Left renal pelvis (tissue), 4 donors: ENCODE measurements at places on chromosomes 6 and 20. TPM values are rescaled to one million over a fixed set of nuclear protein-coding genes. Genes with fewer than 3 reads are reported as not detected.
A peak's percentile ranks its signal among the peaks of the same experiment; 100 is the strongest.

The MEI4 gene
- 0.49 TPM for polyA plus RNA-seq

The DSE gene
- 39.7 TPM for polyA plus RNA-seq

The PNLDC1 gene
- 0.12 TPM for polyA plus RNA-seq

The SYCP2 gene
- polyA plus RNA-seq: 4.1 TPM

The CSNK2B gene
- 243 TPM for polyA plus RNA-seq

The WFDC2 gene
- 179 TPM for polyA plus RNA-seq

The SMLR1 gene
- 0.83 TPM for polyA plus RNA-seq

The OPN5 gene
- polyA plus RNA-seq: 0.04 TPM

The LY86 gene
- 1.9 TPM for polyA plus RNA-seq

The TULP1 gene
- polyA plus RNA-seq: 3.0 TPM

The ABHD16B gene
- polyA plus RNA-seq: not detected

The NR2E1 gene
- polyA plus RNA-seq: not detected

The IL17F gene
- polyA plus RNA-seq: not detected

The SLC22A3 gene
- 6.8 TPM for polyA plus RNA-seq

The ASIP gene
- polyA plus RNA-seq: not detected

- DNase-seq: no peak
Measured at GRCh38 chr6:136745300-136745699, 47.0 kb downstream of the MAP3K5 start.

DNA sequence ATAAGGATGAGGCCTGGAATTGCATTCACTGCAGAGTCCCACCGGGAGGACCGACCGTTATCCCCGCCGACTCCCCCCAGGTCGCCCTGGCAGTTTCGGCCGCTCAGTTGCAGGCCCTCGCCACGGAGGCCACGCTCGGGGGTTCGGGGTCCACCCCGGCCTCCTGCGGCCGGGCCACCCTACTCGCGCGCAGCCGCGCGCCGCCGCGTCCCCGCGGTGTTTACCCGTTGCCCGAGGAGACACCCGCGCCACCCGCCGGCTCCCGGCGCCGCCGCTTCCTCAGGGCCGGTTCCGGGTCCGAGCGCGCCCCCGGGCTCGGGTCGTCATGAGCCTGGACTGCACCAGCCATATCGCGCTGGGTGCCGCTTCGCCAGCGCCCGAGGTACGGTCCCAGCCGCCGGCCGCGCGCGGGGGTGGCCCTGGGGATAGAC is at the start of gene CCDC170:
Gene CCDC170 (plus strand): TSS at position 214 of the 431 bp plus-strand sequence. CDS start 112 bp downstream, at position 326.
- peak; percentile 44 for DNase-seq

- no peak for DNase-seq
Measured at GRCh38 chr6:20722455-20722854, 188.2 kb downstream of the CDKAL1 start.

- DNase-seq: no peak
Measured at GRCh38 chr20:43515628-43516027, 8.1 kb downstream of the L3MBTL1 start.

GRCh38 chr20:34324541-34324940 is 21.4 kb upstream of the AHCY start:
- no peak for DNase-seq

GRCh38 chr6:145350928-145351327 is 384.4 kb downstream of the EPM2A start:
- DNase-seq: no peak

GRCh38 chr6:11328613-11329247 is 96.3 kb upstream of the NEDD9 start:
- no peak for DNase-seq

DNA sequence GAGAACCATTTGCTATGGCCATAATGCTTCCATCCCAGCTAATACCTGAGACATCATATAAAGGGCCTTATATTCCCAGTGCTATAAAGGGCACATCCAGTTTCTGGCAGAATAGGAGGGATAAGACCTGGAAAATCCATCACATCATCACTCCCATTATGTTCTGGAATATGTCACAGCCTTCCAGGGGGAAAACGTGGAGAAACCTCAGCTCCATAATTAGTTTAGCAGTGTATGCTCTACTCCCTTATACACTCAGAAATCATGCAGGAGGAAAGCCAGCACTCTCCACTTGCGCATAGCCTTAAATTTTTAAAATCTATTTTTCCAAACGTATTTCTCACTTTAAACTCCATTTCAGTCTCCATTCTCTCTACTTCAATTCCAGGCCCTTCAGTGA is 140.9 kb downstream of the ADGB start:
- no peak for DNase-seq

- DNase-seq: no peak
Measured at GRCh38 chr6:69098910-69099309, 463.8 kb downstream of the ADGRB3 start.

DNA sequence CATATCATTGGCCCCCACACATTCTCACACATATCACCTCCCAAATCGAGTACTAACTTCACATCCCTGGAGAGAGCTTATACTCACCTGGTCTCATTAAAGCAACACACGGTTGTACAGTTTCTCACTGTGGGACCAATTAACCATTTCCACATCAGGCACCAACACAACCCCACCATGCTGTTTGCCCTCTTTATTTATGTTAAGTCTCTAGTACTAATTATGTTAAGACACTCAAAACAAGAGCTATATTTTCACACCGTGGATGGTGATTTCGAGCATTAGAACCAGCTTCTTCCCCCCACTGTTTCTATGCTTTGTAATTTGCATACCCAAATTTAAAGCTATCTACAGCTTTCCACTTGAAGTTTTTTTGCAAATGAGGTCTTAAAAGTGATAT is 6.3 kb downstream of the SCML4 start:
- no peak for DNase-seq

GRCh38 chr6:53671111-53671510 is 5.6 kb upstream of the KLHL31 start:
- DNase-seq: no peak

- DNase-seq: no peak
Measured at GRCh38 chr6:55584654-55585354, 5.8 kb upstream of the HMGCLL1 start.

GRCh38 chr6:4777394-4777935 is 1.3 kb downstream of the CDYL start:
- DNase-seq: no peak

- DNase-seq: no peak
Measured at GRCh38 chr20:17965042-17965697, 3.4 kb downstream of the SNX5 start.

- no peak for DNase-seq
Measured at GRCh38 chr20:41147767-41148191, 10.4 kb downstream of the PLCG1 start.

DNA sequence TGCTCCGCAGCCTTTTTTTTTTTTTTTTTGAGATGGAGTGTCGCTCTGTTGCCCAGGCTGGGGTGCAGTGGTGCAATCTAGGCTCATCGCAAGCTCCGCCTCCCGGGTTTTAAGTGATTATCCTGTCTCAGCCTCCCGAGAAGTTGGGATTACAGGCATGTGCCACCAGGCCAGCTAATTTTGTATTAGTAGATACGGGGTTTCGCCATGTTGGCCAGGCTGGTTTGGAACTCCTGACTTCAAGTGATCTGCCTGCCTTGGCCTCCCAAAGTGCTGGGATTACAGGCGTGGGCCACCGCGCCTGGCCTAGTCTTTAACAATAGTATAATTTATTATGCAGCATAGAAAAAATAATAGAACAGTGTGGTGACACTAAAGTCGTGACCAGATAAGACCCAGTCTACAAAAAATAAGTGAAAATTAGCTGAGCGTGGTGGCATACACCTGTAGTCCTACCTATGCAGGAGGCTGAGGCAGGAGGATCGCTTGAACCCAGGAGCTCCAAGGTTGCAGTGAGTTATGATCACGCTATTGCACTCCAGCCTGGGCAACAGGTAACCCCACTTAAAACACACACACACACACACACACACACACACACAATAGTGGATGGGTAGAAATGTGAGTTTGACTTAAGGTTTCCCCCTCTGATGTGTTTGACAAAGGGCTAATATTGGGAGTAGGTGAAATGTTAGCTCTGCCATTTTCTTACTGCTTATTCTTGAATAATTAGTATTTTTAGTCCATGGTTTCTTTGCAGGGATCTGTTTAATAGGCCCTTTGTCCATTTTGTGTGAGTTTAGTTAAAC is 6.5 kb downstream of the PIM1 start:
- DNase-seq: no peak

DNA sequence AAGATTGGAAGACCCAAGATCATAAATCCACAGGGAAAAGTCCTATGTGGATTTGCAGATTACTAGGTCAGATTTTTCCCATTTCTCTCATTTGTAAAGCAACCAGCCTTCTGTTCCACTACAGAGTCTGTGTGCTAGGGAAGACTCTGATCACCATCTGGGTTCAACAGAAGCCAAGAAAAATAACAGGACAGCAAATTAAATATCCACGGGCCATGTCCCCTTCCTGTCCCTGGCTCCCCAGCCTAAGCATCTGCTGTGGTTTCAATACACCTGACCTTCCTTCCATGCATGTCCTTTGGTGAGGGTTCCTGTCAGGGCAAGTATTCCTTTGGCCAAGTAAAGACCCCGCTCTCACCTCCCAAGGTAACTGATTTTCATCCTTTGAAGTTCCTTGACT is 558.8 kb downstream of the KIF16B start:
- no peak for DNase-seq

DNA sequence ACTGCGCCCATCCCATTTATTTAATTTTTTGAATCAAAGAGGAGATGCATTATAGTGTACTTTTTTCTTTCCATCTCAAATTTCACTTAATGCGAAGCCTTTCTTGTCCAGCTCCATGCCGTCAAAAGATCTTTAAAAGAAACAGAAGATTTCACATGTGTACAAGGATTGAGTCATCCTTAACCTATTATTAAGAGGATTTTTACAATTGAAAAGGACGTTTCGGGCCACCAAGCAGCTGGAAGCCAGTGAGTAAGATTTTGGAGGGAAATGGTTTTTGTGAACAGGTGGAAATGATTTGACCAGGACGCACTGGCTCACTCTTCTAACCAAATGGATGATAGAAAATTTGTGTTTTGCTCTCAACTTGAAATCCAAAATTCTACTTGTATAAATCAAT is 15.1 kb upstream of the CCDC170 start:
- DNase-seq: no peak

- DNase-seq: no peak
Measured at GRCh38 chr6:125798734-125799508, 8.2 kb downstream of the NCOA7 start.

DNA sequence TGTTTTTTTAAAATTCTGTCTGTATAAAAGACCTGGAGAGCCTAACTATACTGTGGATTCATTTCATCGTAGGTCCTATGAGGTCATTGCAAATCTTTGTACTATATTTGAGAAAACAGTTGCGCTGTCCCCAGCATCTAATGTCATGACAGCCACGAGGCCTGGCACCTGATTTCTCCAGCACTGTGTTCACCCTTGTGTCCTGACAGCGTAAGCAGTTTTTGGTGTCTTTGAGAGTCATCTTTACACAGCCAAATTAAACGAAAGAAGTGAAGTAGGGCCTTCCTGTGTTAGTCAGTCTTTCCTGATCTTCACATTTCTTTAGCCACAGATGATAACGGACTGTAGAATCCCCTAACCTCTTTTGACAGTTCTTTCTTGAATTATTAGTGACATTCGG is 70.6 kb upstream of the PHACTR2 start:
- no peak for DNase-seq

DNA sequence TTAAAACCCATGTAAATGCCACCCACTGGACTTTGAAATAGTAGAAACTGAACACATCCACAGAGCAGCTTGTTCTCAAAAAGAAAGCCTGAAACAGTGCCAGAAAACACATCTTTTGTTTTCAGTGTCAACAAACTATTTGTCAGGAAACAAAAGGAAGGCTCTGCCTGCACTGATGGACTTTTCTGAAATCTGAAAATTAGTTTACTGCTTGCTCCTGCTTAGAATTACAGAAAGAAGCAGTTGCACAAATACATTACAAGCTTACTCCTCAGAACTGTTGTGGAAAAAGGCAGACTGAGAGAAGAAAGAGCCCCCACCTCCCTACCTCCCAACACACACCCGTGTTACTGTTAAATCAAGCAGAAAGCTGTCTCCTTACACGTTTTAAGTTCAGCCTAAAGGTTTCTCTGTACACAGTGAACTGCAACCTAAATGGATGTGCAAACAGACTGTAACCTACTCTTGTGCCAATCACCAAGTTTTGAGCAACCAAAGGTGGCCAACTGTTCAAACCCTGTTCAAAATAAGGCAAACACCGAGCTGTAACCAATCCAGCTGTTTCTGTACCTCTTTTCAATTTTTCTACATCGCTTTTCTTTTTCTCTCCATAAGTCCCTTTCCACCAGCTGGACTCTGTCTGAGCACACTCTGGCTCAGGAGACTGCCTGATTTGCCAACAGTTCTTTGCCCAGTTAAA is 43.7 kb downstream of the FRK start:
- DNase-seq: no peak

DNA sequence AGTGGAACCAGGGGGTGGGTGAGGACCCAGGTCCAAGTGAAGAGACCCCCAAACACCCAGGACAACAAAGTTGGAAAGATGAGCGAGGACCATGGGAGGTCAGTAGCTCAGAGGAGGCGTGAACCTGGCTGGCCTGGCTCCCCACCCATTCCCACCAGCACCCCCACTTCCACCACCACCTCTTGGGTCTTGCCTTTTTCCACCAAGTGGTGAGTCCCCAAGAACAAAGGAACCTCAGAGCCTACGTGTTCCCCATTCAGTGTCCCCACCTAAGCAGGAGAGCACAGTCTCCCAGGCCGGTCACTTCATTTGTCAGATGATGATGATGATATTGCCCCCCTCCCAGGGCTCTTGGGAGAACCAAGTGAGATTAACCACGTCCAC is 531 bp upstream of the VWA7 start:
- no peak for DNase-seq

GRCh38 chr6:148747145-148747470 is 278 bp downstream of the UST start:
- no peak for DNase-seq

DNA sequence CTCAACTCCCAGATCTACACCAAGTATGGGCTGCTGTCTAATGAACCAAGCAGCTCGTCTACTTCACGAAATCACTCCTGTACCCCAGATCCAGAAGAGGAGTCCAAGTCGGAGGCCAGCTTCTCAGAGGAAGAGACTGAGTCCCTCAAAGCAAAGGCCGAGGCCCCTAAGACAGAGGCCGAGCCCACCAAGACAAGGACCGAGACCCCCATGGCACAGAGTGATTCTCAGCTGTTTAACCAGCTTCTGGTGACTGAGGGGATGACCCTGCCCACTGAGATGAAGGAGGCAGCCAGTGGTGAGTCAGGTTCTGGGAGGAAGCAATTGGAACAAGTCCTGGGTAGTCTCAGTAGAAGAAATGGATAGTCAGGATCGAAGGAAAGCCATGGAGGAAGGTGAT is 5.8 kb downstream of the CUL9 start:
- DNase-seq: no peak

DNA sequence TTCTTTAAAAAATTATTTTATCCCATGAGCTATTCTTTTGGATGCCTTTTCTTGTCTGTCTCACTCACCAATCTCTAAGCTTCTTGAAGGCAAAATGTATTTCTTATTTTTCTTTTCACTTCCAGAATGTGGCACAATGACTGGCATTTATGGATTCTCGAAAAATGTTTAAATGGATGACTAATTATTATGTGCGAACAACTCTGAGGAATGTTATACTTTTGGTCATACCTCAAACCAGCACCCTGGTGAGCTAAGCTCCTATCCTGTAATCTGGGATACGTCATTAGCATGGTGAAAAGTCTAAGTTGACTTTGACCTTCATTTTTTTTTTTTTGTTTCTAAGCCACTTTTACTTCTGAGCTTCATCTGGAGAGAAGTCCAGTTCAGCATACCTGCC is 214.0 kb upstream of the CEP162 start:
- no peak for DNase-seq

GRCh38 chr20:46145713-46146112 is 27.6 kb downstream of the CD40 start:
- no peak for DNase-seq

GRCh38 chr6:22231616-22232015 is 65.2 kb downstream of the PRL start:
- no peak for DNase-seq
